ENCODE measurements at places on chromosomes 5 and 9. TPM values are rescaled to one million over a fixed set of nuclear protein-coding genes. Genes with fewer than 3 reads are reported as not detected.

The TMEFF1 gene
- 7.4 TPM for polyA plus RNA-seq

The ARHGEF37 gene
- 7.7 TPM for polyA plus RNA-seq

The JAKMIP2 gene
- polyA plus RNA-seq: 5.8 TPM

The ROPN1L gene
- 0.37 TPM for polyA plus RNA-seq

The FST gene
- polyA plus RNA-seq: 30.2 TPM

The LHX2 gene
- polyA plus RNA-seq: not detected

The SLC34A1 gene
- polyA plus RNA-seq: 202 TPM

The SEMA4D gene
- 49.1 TPM for polyA plus RNA-seq

The MYMK gene
- 0.30 TPM for polyA plus RNA-seq

The BHMT2 gene
- 42.3 TPM for polyA plus RNA-seq

The FAF2 gene
- polyA plus RNA-seq: 50.4 TPM

The PHYHD1 gene
- 56.2 TPM for polyA plus RNA-seq

The TAS2R1 gene
- polyA plus RNA-seq: 0.30 TPM

The KIF2A gene
- polyA plus RNA-seq: 44.2 TPM

The ARL14EPL gene
- 0.15 TPM for polyA plus RNA-seq

Data from renal cortex interstitium (tissue), 15 donors.